ENCODE measurements at places on chromosomes 3 and 15.

DNA sequence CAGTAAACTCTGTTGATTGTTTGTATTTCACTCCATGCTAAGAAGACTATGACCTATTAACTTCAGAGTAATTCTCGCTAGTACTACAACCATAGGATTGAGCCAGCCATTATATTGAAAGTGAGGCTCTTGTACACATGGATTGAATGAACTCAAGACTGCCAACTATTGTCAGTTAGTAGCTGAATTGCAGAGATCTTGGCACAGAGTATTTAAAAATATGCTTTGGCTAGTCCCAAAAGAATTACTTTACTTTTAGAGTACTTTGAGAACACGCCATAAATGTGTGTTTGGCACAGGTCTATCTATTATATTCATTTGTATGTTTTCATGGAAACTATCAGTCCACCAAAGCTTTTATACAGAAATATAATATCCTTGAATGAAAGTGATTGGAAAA, 226.7 kb upstream of the DCBLD2 start:
- DNase-seq, result no peak

DNA sequence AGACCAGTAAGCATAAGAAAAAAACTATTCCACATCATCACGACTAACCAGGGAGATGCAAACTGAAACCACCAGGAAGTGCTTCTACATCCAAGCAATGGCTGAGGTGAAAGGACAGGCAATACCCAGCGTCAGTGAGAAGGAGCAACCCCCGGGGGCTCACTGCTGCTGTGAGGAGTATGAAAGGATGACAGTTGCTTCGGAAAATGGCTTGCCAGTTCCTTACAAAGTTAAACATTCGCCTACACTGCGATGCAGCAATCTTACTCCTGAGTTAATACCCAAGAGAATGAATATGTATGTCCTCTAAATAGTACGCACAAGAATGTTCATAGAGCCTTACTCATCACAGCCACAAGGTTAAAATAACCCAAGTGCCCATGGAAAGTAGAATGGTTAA, 13.3 kb upstream of the PLXNA1 start:
- DNase-seq, result no peak

DNA sequence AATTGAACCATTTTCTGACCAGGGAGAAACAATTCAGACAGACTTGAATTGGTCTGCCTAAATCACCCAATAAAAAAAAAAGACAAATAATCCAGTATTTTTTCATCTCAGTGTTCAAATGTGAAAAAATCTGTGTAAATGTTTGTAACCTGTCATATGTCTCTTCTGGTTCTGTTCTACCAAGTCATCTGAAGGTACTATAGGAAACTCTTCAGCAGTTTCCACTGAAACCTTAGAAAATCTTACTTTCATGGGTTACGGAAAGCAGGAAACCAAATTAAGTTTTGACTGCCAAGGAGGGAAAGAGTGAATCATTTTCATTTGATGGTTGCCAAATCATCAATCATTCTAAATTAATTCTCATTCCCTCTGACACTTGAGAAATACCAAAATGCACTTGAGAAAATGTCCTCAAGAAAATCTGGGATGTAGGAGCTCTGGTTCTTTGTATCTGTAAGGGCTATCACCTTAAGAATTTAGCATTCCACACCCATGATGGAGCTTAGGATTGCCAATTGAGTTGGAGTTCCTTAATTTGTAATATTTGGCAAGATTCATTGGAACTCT, 278.2 kb upstream of the KCNH8 start:
- DNase-seq, result no peak

DNA sequence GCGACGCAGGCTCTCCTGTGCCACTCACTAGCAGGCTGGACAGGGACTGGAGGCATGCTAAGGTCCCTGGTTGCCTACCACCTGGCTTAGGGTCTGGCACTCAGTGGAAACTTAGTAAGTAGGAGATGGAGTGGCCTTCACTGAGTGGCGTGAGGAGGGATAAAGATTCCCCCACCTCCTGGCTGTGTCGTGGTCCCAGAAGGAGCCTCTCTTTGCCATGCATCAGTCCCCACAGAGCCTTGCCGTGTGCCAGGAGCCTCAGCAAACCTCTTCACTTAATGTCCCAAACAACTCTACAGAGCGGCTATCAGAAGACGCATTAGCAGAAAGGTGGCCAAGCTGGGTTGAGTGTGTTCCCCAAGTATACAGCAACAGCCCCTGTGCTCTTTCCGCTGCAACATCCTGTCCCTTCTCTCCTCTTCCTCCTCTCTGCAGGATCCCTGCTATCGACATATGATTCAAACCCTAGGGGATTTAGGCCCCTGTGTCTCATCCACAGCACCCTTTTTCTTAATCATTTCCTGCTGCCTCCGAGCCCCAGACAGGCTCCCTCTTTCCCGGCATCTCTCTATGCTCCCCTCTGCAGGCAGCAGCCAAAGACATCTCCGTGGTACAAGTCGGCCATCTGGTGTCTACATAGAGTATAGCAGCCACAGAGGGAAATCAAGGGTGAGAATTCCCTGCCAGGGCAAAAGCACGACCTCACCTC, 66.7 kb downstream of the SLC6A1 start:
- DNase-seq, result peak; percentile 62

DNA sequence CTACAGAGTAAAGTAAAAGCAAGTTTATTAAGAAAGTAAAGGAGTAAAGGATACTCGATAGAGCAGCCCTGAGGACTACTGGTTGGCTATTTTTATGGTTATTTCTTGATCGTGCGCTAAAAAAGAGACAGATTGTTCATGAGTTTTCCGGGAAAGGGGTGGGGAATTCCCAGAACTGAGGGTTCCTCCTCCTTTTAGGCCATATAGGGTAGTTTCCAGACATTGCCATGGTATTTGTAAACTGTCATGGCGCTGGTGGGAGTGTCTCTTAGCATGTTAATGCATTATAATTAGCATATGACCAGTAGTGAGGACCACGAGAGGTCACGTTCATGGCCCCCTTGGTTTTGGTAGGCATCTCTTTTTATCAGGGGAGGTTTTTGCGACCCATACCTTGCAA, 213.1 kb downstream of the OSBPL10 start:
- DNase-seq, result no peak

GRCh38 chr3:55476515-55476914, 10.6 kb downstream of the WNT5A start:
- DNase-seq, result no peak

- no peak for DNase-seq
Measured at GRCh38 chr3:487614-488013, 291.1 kb downstream of the CHL1 start.

DNA sequence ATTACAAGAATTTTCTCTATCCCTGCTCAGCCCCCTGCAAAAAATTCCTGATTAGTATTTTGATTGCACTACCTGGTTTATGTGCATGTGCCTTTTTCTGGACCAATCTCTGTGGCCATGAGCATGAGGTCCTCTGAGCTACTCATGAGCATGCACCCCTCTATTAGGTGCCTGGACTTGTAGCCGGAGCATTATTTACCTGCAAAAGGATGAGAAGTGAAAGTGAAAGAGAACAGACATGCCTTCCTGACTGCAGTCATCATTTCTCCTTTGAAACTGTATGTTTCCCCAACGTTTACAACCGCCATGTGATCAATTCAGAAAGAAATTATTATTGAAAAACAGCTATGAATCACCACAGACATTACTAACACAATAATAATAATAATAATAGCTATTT, 1008.8 kb downstream of the ROBO2 start:
- DNase-seq, result no peak

GRCh38 chr3:132661101-132661500, 972 bp downstream of the UBA5 start:
- DNase-seq, result no peak

- no peak for DNase-seq
Measured at GRCh38 chr15:73518180-73518862, 75.4 kb downstream of the REC114 start.

- DNase-seq, result no peak
Measured at GRCh38 chr3:15120986-15121385, 22.0 kb upstream of the RBSN start.

DNA sequence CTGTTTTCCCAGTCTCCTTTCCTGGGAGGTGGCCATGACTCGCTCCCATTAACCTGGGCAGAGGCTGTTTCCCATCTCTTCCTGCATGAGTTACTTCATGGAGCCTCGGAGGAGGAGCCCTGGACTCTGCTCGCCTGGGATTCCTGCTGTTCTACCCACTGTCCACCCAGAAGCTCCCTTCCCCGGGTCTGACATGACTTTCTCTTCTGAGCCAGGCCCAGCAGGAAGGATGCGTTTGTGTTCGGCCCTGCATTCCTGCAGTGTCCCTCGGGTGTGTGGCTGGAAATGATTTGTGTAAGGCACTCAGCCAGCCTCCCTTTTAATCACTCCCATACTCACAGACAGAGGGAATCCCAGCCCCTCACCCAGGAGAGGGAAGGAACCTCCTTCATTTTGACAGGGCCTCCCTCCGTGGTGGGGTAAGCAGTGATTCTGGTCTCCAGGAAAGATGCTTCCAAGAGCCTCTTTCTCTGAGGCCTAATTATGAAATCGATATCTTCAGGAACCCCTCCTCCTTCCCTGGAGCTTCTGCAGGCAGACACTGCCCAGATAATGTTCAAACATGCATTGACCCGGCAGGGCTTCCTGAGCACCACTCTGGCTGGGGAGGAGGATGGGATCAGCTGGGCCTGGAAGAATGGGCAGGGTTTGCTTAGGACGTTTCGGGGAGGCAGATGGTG, 41.6 kb upstream of the DLG1 start:
- DNase-seq, result no peak

- DNase-seq, result no peak
Measured at GRCh38 chr3:42752961-42753360, 20.1 kb downstream of the CCDC13 start.

DNA sequence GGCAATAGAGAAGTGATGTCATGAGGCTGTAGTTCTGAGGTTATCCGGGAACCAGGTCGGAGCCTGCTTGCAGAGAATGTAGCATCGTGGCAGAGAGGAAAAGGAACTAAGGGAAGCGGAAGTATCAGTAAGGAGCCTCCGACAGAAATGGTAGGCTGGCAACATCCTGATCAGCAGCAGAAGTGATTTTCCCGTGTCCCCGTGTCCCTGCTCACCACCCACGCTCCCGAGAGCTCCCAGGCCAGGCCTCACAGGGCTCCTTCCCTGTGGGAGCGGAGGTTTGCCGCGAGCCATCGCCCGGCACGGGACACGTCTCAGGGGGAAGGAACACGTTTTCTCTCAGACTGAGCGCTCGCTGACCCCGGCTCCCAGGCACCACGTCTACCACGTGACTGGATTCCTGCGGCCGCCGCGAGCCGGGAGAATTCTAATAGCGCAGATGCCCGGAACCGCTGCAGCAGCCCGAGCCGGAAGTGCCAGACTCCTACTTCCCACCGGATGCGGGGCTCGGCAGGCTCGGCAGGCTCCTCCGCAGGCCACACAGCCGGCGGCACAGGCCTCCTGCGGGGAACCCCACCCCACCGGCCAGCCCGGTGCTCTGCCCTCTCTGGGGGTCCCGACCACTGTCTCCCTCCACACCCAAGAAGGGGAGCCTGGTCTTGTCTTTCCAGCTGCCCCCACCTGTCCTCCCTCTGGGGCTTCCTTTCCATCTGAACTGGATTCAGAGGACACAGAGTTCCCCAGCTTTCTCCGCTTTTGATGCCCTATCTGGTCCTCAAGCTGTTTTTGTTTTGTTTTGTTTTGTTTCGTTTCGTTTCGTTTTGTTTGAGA, 99.3 kb downstream of the BDH1 start:
- DNase-seq, result peak; percentile 80

GRCh38 chr15:73685981-73686380, 1.8 kb downstream of the CD276 start:
- no peak for DNase-seq

GRCh38 chr3:127078626-127079025, 95.7 kb downstream of the PLXNA1 start:
- no peak for DNase-seq

GRCh38 chr15:80780416-80781221, 1.4 kb downstream of the CEMIP start:
- peak; percentile 50 for DNase-seq

GRCh38 chr15:40428185-40428584, 12.6 kb upstream of the BAHD1 start:
- DNase-seq, result no peak

DNA sequence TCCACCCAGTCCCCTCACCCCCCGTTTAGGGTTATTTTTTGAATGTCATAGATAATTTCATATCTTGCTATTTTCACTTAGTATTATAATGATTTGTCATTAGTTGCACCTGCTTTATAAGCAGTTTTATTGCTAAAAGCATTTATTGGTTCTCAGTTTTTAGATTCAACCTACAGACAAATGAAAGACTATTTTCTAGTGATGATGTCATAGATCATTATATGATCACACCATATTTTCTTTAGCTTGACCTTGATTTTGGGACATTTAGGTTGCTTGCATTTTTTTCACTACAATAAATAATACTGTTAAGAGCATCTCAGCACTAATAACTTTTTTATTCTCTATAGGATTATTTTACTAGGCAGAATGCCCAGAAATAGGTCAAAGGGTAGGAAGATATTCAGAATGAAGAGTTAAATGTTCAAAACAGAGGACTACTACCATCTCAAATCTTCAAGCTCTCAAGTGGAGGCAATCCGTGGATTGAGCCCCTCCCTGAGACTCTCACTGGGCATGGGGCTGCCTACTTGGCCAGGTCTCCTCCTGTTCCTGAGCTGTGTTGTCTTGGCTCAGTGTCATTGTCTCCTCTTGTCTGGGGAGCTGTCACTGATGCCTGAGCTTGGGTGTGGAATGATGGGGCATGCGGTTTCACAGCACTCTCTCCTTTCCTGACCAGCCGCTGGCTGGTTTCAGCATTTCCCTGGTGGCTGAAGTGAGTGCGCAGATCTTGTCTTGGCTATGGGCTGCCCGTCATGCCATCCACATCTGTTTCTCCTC, 28.4 kb downstream of the CHCHD6 start:
- DNase-seq, result no peak

DNA sequence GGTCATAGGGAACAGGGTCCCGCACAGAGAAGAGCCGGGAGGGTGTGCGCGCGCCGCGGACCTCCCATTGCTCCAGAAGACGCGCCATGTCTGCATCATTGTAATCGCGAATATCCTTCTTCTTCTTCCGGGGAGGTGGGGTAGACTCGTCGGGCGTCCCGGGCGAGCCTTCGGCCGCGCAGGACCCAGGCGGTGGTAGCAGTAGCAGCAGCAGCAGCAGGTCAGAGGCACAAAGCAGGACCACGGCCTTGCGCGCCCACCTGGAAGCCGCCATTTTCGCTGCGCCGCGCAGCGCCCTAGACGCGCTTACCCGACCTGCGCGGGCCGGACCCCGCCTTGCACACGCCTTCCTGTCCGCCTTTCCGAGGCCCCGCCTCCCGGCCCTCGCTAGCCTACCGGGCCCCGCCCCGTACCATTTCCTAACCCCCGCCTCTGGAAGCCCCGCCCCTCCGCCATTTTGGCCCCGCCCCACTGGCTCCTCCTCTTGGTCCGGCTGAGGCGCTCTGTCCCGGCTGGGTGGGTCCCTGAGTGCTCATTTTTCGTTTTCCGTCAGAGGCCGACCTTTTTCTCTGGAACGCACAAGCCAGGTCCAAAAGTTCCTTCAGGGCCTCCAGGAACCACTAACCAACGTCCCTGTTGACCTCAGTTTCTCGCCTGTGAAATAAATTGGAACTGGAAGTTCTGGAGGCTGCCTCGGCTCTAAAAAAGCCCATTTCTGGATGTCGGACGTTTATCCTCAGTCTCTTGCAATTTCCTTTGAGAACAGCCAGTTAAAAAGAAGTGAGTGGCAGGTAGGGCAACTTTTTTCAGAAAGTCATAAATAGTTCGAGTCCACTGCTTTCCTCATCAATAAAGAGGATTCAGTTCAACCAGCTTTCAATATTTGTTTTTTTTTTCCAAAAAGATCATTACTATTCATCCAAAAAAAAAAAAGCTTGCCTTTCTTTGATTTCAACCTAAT, at the start of gene MESD:
MESD (minus strand) TSS at position 302 of the 961 bp plus-strand sequence; CDS start at position 274, 28 bp downstream.
- peak; percentile 98 for DNase-seq
